CD8-positive, alpha-beta memory T cell (primary cell): ENCODE measurements at places on chromosomes 2 and 18. TPM values are rescaled to one million over a fixed set of nuclear protein-coding genes. Genes with fewer than 3 reads are reported as not detected.

HOXD13 gene
- not detected for total RNA-seq

CD302 gene
- 0.75 TPM for total RNA-seq

FER1L5 gene
- not detected for total RNA-seq

AKAIN1 gene
- not detected for total RNA-seq

GPR75 gene
- total RNA-seq = 2.1 TPM

GRCh38 chr2:118300832-118301231 lies 212.6 kb downstream of the INSIG2 start:
- H3K4me1 ChIP-seq = no peaks in the 10 kb centered on the region
- no peak for DNase-seq
- no peaks in the 10 kb centered on the region for H3K36me3 ChIP-seq
- no peaks in the 10 kb centered on the region for H3K27me3 ChIP-seq
- no peak overlapping the region for H3K27ac ChIP-seq

- H3K27ac ChIP-seq = no peak overlapping the region
- H3K4me3 ChIP-seq = no peak overlapping the region
- H3K27me3 ChIP-seq = no peaks in the 10 kb centered on the region
- no peaks in the 10 kb centered on the region for H3K4me1 ChIP-seq
Measured at GRCh38 chr2:164436131-164436530, 185.2 kb downstream of the GRB14 start.

GRCh38 chr2:26989156-26989555 lies 18.7 kb downstream of the MAPRE3 start:
- no peaks in the 10 kb centered on the region for H3K27me3 ChIP-seq
- no peak for DNase-seq
- H3K27ac ChIP-seq = no peak overlapping the region
- no peaks in the 10 kb centered on the region for H3K36me3 ChIP-seq

- no peak for DNase-seq
- H3K27me3 ChIP-seq = no peaks in the 10 kb centered on the region
- no peak overlapping the region for H3K27ac ChIP-seq
- peaks cover 27% of the 10 kb centered on the region for H3K36me3 ChIP-seq
Measured at GRCh38 chr2:24261441-24261840, 86.6 kb downstream of the FAM228A start.

GRCh38 chr2:119142824-119143223 lies 15.7 kb downstream of the C1QL2 start:
- H3K4me3 ChIP-seq = no peak overlapping the region
- no peaks in the 10 kb centered on the region for H3K36me3 ChIP-seq
- no peak for DNase-seq

- no peak overlapping the region for H3K27ac ChIP-seq
- DNase-seq = no peak
- no peaks in the 10 kb centered on the region for H3K36me3 ChIP-seq
- H3K27me3 ChIP-seq = no peaks in the 10 kb centered on the region
- H3K4me3 ChIP-seq = peak overlapping the region; percentile 10
Measured at GRCh38 chr18:69949538-69949936, 1.9 kb upstream of the CD226 start.

DNA sequence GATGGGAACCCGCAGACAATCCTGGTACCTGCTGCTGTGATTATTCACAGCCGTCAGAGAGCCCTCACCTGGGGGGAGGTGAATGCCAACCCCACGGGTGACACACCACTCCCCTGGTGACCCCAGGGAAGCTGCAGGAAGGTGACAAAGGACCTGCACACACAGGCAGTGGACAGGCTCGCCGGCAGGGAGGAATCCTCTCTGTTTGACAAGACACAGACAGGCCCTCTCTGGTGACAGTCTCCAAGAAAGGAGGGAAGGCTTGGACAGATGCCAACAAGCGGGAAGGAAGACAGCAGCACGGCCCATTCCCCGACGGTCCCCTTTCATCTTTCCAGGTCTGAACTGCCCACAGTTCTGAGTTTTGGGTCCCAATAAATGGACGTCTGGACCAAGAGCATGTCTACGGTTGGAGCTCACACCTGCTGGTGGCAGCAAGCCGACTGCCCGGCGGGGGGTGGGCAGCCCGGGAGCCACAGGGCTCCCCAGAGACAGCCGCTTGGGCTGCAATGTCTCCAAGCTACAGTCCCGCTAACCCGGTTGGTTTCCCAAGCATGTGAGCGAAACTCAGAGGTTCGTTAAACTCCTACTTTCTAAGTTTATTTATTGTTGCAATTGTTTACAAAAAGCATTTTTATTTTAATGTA lies 31.8 kb downstream of the HDAC4 start:
- DNase-seq = peak; percentile 41
- H3K27me3 ChIP-seq = no peaks in the 10 kb centered on the region
- H3K27ac ChIP-seq = no peak overlapping the region

DNA sequence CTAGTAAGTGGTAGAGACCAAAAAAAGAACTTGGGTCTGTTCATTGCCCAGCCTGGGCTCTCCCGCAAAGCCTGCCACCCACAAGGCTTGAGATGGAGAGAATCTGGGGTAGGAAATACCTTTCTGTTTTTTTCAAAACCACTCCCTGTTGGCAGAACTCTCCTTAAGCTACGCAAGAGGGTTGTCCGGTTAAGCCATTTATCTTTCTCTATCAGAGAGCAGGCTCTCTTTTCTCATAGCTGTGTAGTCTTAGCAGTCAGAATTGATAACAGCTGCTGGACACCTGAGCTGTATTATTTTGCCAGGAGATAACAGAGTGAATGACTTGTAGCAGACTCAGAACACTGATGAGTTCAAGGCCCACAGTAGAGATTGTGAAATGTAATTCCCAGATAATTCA lies 1088.1 kb downstream of the TSN start:
- H3K36me3 ChIP-seq = no peaks in the 10 kb centered on the region
- no peaks in the 10 kb centered on the region for H3K27me3 ChIP-seq
- no peak overlapping the region for H3K4me3 ChIP-seq

DNA sequence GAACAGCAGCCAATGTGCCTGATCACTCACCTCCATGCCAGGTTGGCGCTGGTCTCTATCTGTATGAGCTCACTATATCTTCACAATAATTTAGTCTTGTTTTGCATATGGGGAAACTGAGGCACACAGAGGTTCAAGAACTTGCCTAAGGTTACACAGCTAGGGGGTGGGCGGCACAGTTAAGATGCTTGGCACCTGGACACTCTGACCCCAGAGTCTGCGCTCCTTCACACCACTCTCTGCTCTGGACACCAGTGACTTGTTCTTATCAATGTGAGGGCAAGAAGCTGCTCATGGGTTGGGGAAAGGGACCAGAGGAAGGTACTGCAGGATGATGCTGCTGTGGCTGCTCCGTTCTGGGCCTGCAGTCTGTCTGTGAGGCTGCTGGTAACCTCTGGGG lies 27.1 kb downstream of the FBLN7 start:
- no peak for DNase-seq
- H3K4me1 ChIP-seq = no peaks in the 10 kb centered on the region
- H3K27me3 ChIP-seq = no peaks in the 10 kb centered on the region
- no peak overlapping the region for H3K4me3 ChIP-seq
- H3K27ac ChIP-seq = no peak overlapping the region

- H3K27me3 ChIP-seq = no peaks in the 10 kb centered on the region
- H3K4me3 ChIP-seq = no peak overlapping the region
- H3K4me1 ChIP-seq = peaks cover 14% of the 10 kb centered on the region
- no peak overlapping the region for H3K27ac ChIP-seq
- no peaks in the 10 kb centered on the region for H3K36me3 ChIP-seq
- no peak for DNase-seq
Measured at GRCh38 chr2:136070913-136071312, 47.0 kb downstream of the CXCR4 start.
